ENCODE measurements at places on chromosomes 16 and 17.
A peak's percentile ranks its signal among the peaks of the same experiment; 100 is the strongest.

DNA sequence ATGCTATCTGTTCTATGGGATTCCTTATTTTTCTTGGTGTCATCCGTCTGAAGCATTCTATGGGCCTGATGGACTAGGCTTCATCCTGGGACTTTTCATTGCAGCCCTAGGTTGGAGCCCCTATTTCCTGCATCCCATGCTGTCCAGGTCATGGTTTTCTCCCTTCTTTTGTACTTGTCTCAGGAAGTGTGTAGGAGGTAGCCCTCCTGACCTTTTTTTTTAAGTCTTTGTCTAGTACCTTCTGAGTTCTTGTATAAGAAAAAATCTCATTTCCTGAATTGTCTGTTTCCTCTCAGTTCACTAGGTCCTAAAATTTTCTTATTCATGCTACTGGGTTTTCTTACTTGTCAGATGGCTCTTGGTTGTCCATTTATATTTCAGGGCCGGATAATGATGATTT, 6.0 kb downstream of the NDEL1 start:
- no peak for DNase-seq

DNA sequence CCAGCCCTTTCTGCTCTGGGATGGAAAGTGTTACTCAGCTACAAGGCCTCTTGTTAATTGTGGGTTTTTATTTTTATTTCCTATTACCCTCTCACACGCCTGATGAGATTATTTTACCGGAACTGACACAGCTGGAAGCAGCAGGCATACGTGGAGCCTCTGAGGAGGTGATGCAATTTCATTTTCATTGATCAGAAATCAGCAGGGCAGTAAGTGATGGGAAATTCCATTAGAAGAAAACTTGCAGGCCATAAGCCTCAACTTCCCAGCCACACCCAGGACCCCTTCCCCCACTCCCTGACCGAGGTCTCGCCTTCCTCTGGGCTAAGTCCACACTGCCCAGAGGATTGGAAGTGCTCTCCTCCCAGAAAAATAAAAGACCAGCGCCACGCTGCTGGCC, 69.7 kb downstream of the ZFHX3 start:
- no peak for DNase-seq

DNA sequence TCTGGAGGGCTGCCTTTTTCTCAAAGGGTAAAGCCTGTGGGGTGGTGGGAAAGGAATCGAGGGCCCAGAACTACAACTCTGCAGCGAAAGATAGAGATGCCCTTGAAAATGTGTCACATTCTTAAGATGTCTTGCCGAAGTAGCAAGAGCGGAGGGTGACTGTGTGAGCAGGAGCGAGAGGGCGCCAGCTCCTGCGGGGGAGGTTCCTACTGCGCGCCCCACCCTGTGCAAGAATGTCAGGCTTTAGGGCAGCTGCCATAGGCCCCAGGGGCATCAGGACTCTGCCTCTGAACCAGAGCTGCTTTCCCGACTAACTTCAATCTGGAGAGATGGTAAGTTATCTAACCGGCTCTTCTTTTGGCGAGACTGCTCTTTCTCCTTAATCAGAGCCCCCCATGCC, 11.8 kb upstream of the ITGAE start:
- no peak for DNase-seq

DNA sequence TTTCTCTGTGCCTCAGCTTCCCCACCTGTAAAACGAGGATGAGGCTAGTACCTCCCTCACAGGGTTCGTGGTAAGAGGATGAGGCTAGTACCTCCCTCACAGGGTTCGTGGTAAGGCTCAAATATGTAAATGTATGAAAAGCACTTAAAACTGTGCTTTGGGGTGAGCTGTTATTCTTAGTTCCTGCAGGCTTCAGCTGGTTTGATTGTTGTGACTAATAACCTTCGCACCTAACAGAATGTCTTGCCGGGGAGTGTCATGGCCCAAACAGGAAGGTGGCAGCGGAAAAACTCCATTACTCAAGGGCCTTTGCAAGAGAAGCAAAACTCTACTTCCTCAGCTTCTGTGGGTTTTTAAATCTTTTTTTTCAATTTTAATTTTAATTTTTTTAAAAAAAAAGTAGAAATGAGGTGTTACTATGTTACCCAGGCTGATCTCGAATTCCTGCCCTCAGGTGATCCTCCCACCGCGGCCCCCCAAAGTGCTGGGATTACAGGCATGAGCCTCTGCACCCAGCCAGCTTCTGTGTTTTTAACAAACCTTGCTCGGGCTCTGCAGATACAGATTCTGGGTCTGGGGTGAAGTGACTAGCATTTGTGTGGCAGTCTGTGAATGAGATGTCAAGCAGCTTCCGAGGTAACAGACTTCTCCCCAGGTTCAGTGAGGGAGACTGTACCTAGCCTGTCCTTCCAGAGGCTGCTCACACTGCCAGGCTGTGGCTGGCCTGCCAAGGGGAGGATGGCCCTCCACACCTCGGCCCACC, 103.0 kb downstream of the RAB11FIP4 start:
- DNase-seq: peak; percentile 61

GRCh38 chr16:51509336-51509735, 358.3 kb upstream of the SALL1 start:
- no peak for DNase-seq

DNA sequence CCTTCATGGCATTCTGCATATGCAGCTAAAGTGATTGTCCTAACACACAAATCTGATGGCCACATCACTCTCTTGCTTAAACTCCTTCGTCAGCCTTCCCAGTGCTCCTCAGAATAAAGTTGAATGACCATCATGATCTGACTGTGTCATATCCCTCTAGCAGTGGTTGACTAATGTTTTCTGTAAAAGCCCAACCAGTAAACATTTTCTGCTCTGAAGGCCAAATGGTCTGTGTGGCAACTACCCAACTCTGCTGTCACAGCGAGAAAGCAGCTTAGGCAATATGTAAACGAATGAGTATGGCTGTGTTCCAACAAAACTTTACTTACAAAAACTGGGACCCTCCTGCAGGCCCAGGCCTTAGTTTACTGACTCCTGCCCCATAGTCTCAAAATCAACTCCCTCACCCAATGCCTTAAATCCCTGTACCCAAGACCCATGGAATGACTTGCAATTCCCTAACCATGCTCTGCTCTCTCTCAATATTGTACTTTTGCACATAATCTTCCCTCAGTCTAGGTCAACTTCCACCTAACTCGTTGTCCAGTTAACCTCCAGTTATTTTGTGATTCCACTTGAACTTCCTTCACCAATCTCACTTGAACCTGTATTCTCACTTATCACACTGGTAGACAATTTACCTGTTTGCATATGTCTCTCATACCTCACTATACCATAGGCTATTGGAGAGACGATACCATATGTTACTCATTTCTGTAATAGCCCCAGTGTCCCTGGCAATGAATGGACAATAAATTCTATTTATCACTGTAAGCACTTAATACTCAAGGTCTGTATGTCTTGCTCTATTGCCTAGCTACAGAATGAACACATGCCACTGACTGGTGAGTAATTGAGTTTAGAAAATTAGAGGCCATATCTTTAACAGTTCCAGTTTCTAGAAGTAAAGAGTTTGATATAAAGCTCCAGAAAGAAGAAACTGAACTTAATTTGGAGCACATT, 29.1 kb downstream of the TMEM100 start:
- DNase-seq: peak; percentile 25

DNA sequence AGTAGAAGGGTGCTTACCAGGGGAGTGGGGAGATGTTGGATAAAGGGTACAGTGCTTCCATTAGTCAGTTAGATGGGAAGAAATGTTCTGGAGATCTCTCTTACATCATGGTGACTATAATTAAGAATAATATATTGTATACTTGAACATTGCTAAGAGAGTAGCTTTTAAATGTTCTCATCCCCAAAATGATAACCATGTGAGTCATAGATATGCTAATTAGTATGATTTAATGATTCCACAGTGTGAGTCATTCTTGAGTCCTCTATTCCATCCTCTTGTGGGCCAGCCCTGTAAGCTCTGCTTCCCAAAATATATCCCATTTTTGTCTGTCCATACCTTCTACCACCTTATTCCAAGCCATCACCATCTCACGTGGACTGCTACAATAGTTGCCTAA, 80.6 kb upstream of the CDH11 start:
- DNase-seq: no peak

DNA sequence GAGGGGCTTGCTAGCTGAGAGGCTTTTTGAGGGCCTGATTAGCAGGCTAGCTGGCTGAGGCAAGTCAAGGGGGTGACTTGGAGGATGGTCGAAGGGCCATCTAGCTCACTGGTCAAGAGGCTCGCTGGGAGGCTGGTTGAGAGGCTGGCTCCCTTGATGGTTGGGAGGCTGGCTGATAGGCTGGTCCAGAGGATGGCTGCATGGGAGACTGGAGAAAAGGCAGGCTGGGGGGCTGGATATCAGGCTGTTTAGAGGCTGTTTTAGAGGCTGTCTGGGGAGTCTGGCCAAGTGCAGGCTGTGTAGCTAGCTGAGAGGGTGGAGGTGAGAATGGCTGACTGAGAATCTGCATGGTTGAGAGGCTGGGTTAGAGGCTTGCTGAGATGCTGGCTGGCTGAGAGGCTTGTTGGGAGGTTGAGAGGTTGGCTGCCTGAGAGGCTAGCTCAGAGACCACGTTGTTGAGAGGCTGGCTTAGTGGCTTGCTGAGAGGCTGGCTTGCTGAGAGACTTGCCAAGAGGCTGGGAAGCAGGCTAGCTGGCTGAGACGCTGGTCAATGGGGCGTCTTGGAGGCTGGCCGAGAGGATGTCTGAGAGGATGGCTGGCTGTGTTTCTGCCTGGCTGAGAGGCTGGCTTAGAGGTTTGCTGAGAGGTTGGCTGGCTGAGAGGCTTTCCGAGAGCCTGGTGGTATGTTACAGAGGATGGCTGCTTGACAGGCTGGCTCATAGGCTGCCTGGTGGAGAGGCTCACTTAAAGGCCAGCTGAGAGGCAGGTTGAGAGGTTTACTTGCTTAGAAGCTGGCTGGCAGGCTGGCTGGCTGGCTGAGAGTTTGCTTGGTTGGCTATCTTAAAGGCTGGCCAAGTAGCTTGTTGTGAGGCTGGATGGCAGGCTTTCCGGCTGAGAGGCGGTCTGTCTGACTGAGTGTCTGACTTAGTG, 36.6 kb upstream of the ACSM2B start:
- DNase-seq: peak; percentile 30

DNA sequence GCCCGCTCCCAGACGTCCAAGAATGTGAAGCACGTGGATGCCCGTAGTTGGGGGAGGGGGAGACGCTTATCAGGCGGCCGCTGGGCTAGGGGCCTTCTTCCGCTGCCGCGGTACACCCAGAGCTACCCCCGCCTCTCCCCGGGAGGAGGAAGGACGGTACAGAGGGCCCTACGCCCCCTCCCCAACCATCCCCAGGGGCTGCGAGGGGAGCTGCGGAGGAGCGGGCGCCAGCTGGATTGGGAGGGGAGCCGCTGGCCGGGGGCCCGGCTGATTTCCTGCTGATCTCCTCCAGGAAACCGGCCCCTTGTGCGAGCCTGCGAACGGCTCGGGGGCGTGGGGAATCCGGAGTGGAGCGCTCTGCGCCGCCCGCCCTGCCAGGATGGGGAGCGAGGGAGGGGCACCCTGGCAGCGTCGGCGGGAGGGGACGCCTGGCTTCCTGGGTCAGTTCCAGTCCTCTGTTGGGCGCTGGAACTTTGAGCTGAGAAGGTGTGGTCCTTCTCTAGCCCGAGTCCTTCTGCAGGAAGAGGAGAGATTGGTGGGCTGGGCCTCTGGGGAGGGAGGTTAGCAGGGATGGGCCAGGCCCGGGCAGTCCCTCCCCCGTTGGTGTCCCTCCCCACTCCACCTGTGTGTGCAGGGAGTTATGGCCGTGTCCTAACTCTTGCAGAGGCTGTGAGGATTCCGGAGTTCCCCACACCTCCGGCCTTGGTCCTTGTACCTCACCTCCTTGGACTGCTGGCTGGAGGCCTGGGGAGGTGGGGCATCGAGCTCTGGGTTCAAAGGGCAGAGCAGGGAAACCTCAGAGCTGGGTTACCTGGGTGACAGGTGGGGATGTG, 19.2 kb downstream of the GJD3 start:
- DNase-seq: peak; percentile 95

- peak; percentile 32 for DNase-seq
These were observed 344.2 kb downstream of the CPPED1 start for GRCh38 chr16:12459391-12460063.

GRCh38 chr17:2075336-2076086, 20.6 kb downstream of the HIC1 start:
- no peak for DNase-seq

DNA sequence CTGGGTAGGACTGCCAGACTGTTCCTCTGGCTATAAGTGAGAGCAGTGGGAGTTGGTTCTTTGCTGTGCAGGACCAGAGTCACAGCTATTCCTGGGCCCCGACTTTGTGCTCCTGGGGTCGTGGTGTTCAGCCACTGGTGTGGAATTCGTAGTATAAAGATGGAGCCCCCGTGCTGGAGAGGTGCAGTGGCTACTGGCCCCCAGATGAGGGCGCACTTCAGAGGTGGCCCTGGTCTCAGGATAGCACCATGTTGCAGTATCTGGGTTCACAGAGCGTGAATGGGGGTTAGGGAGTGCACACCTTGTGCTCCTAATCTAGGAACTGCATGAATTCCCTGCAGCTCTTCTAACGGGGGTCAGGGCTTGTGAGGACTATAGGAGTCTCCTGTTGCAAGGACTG, 21.1 kb downstream of the TANC2 start:
- DNase-seq: no peak

GRCh38 chr16:63714876-63715275, 1407.0 kb downstream of the CDH11 start:
- no peak for DNase-seq

- DNase-seq: peak; percentile 69
These were observed 11.2 kb downstream of the SULT1A2 start for GRCh38 chr16:28585674-28586073.

GRCh38 chr16:58863042-58863441, 128.9 kb upstream of the GOT2 start:
- no peak for DNase-seq

DNA sequence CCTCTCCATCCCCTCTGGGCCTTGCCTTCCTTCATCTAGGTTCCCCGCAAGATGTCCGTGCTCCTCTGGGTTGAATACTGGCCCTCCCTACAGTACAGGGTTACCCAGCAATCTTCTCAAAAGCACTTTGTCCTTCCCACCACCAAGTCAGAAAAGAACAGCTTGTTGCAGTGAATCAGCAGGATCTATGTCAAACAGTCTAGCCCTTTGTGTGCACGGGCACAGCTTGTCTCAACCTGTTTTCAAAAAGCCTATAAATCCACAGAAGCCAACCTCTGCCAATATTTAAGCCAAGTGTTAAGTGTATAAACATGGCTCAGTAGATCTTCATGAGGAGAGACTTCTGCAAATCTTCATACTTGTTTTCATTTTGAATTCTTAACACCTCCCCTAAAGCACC, 25.2 kb downstream of the C17orf67 start:
- DNase-seq: no peak

- DNase-seq: no peak
These were observed 12.6 kb upstream of the UQCRC2 start for GRCh38 chr16:21940570-21940969.

- DNase-seq: no peak
These were observed 127.6 kb downstream of the ABCC6 start for GRCh38 chr16:16095646-16096045.
